ENCODE measurements at places on chromosomes 1 and 21.

GRCh38 chr1:24052220-24052619 is 59.7 kb downstream of the MYOM3 start:
- no peak for DNase-seq

GRCh38 chr1:100076319-100076718 is 56.4 kb downstream of the SASS6 start:
- no peak for DNase-seq

DNA sequence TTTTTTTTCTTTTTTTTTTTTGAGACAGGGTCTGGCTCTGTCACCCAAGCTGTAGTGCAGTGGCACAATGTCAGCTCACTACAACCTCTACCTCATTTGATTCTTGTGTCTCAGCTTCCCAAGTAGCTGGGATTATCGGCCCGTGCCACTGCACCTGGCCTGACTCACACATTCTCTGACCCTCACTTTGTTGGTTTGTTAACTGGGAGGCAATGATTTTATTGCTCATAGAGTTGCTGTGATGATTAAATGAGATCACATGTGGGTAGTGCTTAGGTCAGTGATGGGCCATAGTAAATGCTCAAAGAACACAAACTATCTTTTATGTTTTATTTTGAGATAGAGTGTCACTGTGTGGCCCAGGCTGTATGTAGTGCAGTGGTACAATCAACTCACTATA is 47.3 kb upstream of the SSBP3 start:
- no peak for DNase-seq

DNA sequence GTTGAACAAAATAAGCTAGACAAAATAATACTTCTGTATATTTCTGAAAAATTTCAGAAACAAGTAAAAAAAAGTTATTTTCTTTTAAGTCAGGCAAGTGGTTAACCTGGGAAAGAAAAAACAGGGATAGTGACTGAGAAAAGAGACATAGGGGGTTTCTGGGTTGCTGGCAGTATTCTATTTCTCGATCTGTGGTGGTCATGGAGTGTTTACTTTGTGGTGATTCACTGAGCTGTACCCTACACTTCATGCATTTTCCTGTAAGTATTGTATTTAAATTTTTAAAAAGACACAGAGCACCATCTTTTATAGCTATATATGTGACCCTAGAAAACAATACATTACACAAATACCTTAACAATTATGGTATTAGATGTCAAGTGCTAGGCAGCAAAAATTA is 58.2 kb downstream of the ZNF644 start:
- DNase-seq = peak; percentile 16

GRCh38 chr1:8384577-8384976 is 66.7 kb downstream of the SLC45A1 start:
- DNase-seq = no peak

DNA sequence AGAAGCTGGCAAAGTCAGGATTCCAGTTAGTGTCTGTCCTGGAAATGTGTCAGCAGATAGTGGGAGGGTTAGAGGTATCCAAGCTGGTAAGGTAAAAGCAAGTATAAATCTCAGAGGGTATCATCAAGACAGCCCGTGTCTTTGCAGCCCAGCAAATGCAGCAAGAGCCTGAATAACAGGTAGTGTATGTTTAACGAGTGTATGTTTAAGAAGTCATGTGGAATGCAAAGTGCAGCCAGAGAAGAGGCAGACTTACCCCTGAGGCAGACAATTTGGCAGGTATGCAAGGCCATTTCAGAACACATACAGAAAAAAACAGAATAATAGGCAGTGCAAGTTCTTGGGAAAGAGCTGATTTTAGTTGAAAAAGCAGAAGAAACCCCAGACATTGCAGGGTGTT is 411.0 kb upstream of the NEGR1 start:
- no peak for DNase-seq

GRCh38 chr1:28087614-28088167 is 719 bp downstream of the EYA3 start:
- no peak for DNase-seq

DNA sequence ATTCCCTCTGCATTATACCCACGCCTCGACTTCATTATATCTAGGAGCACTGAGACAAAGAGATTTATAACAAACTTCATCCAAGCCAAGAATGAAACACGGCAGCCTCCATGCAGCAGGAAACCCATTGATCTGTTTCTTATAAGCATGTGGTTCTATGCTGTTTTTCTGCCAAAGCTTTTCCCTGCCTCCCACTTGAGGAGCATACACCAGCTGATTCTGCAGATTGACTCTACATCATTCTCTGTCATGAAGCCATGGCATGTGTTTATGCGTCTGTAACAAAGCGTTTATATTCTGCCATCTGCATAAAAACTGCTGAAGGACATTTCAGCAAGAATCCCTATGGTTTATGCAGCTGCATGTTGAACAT is 102.0 kb downstream of the CYYR1 start:
- DNase-seq = no peak

All from PC-3 (cell line).